ENCODE measurements at places on chromosomes 6 and 20. TPM values are rescaled to one million over a fixed set of nuclear protein-coding genes. Genes with fewer than 3 reads are reported as not detected.

LAMA2 gene
- total RNA-seq = not detected

PLEKHG1 gene
- total RNA-seq = 25.0 TPM

BCAS4 gene
- 26.7 TPM for total RNA-seq

SMLR1 gene
- not detected for total RNA-seq

PCK1 gene
- total RNA-seq = not detected

TRIM15 gene
- total RNA-seq = 0.95 TPM

ERVFRD-1 gene
- total RNA-seq = not detected

SPATA25 gene
- 0.90 TPM for total RNA-seq

FOXC1 gene
- 0.17 TPM for total RNA-seq

CCN5 gene
- not detected for total RNA-seq

ATP9A gene
- 1.3 TPM for total RNA-seq

CTCFL gene
- total RNA-seq = not detected

ZSCAN16 gene
- total RNA-seq = 7.9 TPM

HLA-DQA1 gene
- total RNA-seq = 2.2 TPM

MCHR2 gene
- total RNA-seq = not detected

BMP2 gene
- not detected for total RNA-seq

KHDC1L gene
- total RNA-seq = not detected

SYCP2 gene
- 11.9 TPM for total RNA-seq

PCSK2 gene
- total RNA-seq = not detected

METTL24 gene
- not detected for total RNA-seq

BCL2L1 gene
- total RNA-seq = 120 TPM

CTAGE9 gene
- total RNA-seq = not detected

SPATS1 gene
- total RNA-seq = not detected

OR12D3 gene
- not detected for total RNA-seq

DNMT3B gene
- 3.2 TPM for total RNA-seq

TCP11 gene
- total RNA-seq = not detected
